ENCODE measurements at places on chromosomes 3 and 15.

GRCh38 chr15:97706059-97706458 is 254.4 kb upstream of the ARRDC4 start:
- DNase-seq, result no peak

GRCh38 chr15:89002281-89002761 is 85.9 kb upstream of the ABHD2 start:
- no peak for DNase-seq

DNA sequence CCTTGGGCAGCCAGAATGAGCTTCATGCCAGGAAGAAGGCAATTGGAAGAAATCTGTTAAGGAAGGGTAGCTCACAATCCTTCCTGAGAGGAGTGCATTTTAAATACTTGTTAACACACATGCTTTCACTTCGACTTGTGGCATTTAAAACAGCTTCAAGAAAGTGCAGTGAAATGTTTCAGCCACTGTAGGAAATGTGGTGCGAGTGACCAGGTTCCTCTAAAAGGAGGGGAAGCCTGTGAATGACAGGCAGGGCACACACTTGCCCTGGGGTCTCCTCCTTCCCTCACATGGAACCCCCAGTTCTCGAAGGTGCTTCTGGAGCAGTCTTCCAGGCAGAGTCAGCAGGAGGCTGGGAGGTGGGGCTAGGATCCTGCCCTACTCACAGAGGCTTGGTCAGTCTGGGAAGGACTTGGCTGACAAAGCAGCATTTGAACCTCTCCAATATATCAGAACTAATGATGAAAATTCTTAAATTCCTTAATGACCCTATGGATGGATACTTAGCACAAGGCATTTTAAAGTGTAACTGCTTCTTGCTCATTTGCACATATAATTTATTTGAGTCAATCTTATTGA is 358.6 kb downstream of the CHST2 start:
- DNase-seq, result no peak

DNA sequence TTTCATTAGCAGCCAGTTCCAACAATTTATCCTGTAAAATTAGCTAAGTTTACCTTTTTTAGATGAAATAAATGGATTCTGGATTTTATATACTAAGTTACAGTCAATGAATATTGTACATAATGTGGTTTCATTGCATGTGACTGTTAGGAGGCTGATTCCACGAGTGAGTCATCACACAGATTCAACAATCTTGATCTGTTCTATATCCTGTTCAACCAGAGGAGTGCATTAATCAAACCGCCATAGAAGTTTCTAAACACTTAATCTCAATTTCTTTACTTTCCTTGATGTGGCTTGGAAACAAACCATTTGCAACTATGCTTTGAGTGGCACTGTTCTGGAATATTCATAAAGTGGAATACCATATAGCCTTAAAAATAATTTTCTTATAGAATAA is 15.3 kb downstream of the DNAJC13 start:
- no peak for DNase-seq

DNA sequence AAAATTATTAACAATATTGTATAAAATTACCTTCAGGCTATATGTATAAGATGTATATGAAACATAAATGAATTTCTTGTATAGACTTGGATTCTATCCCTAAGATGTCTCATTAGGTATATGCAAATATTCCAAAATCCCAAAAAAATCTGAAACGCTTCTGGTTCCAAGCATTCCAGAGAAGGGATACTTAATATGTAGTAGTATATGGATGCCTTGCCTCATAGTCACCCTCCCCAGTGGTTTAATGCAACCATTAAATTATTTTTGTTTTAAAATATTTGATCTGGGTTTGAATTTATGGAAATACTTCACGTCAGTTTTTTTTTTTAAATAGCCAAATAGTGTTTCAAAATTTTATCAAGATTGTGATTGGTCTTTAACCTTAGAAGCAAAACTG is 27.2 kb downstream of the PLCL2 start:
- no peak for DNase-seq

GRCh38 chr3:63961891-63962290 is 49.7 kb upstream of the SCAANT1 start:
- DNase-seq, result no peak

GRCh38 chr15:57594479-57594878 is 2.8 kb downstream of the MYZAP start:
- no peak for DNase-seq

GRCh38 chr3:123332124-123332641 is 116.7 kb downstream of the ADCY5 start:
- no peak for DNase-seq

- no peak for DNase-seq
Observed at GRCh38 chr3:147412917-147413685, 3.9 kb downstream of the ZIC1 start.

DNA sequence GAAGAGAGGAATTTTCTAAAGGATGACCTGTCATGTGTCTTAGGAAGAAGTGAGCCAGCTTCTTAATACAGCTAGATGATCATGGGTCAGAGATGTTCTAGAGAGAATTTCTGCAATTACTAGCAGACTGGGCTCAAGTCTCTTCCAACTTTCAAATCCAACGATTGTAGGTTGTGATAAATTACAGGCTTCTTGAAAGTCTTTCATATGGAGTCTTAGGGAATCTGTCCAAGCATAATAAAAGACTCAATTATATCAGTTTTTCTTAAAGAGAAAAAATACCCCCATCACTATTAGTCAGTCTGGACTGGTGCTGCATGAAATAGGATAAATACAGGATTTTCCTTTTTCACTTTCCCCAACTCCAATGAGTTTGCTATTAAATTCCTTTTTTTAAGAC is 59.1 kb downstream of the DRD3 start:
- DNase-seq, result no peak

- no peak for DNase-seq
Observed at GRCh38 chr3:80014576-80014975, 246.8 kb upstream of the ROBO1 start.

GRCh38 chr3:32379831-32380500 is 11.7 kb upstream of the CMTM7 start:
- no peak for DNase-seq

DNA sequence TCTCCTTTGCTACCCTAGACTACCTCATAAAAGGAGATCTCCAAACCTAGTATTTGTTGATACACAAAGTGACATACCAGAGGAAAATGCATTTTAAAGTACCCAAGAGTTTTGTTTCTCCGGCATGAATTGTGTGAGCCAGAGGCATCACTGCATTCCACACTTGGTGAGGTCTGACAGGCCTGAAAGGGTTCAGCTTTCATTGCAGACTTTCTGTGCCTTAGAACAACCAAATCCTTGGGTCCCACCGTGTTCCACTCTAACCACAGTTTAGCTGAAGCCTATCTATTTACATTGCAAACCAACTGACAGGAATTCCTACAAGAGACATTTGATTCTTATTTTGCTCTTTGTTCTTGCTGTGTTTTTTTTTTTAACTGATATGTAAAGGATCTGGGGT is 21.0 kb upstream of the EID1 start:
- no peak for DNase-seq

DNA sequence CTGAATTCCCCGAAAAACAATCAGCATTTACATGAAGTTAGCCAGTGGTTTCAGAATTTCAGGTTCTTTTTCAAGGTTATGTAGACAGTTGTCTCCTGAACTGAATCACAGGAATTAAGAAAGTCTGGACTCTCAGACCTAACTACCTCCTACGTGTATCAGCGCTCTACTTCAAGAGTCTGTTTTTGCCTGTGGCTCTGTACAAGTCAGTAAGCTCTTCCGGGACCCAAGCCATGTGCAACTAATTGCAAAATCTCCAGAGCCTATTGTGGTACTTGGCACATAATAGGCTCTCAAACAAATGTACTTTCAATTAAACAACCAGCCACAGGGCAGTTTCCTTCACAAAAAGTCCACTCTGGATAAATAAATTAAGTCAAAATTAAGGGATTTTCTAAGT is 414.2 kb downstream of the PDCD6IP start:
- no peak for DNase-seq

GRCh38 chr3:135081451-135081850 is 286.4 kb downstream of the EPHB1 start:
- no peak for DNase-seq

DNA sequence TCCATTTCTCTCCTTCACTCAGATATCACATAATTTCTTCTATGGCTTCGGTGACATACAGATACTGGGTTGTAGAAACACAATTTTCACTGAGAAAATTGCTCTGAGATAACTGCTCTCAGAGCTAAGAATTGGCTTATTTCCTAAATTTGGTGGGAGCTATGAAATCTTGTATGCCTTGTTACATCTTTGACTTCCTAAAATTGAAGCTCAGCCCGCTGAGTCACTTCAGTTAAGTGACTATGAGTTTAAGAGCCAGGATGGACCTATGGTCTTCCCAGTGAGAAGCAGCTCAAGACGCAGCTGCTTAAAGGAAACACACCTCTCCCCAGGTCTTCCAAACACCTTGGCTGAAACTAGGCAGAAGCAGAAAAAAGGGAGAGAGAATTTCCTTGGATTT is 56.4 kb downstream of the EFHB start:
- DNase-seq, result no peak

- DNase-seq, result no peak
Observed at GRCh38 chr3:193821151-193821668, 228.2 kb downstream of the OPA1 start.

- peak; percentile 72 for DNase-seq
Observed at GRCh38 chr15:92906563-92907081, 6.5 kb downstream of the CHD2 start.

DNA sequence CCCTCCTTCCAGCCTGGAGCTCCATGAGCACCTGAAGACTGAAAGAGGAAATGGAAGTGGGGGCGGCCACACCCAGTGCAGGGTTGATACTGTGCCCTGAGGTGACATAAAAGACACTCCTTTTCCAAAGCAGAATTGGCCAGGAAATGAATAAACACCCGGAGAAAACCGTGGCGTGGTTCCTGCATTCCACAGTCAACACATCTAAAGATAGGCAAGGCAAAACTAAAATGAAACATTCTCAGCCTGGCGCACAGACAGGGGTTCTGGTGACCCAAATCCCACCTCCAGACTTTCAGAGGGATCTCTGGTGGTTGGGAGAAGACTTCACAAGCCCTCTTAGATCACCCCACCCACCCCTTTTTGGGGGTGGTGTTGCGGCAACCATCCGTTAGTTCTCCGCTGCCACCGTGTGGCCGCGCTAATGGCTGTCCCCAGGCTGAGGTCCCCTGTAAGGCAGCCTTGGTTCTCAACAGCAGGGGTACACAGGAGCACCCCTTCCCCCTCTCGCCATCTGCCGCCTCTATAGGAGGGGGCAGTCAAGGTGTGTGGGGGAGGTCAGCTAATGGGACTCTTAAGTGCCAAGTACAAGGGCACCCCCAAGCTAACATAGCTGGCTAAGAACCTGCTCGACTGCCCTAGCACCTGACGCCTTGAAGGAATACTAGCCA is 2.5 kb upstream of the MST1R start:
- DNase-seq, result peak; percentile 43

GRCh38 chr3:119841808-119842471 is 60.0 kb downstream of the NR1I2 start:
- DNase-seq, result no peak

DNA sequence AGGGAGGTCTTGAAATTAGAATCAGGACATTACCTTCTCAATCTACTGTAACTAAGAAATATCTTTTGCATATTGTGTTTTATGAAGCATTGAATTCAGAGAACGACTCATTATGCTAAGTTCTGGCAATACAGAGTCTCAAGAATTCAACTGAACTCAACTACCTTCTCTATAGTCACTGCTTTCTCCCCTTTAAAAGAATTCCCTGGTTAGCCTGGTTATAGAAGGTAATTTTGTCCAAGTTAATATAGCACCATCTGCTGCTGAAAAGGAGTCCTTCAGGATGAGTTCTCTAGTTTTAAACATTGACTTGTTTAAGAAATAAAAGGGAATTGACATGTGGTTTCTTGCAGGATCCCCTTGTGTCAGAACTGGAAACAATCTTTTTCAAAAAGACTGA is 60.2 kb downstream of the IL16 start:
- DNase-seq, result no peak

DNA sequence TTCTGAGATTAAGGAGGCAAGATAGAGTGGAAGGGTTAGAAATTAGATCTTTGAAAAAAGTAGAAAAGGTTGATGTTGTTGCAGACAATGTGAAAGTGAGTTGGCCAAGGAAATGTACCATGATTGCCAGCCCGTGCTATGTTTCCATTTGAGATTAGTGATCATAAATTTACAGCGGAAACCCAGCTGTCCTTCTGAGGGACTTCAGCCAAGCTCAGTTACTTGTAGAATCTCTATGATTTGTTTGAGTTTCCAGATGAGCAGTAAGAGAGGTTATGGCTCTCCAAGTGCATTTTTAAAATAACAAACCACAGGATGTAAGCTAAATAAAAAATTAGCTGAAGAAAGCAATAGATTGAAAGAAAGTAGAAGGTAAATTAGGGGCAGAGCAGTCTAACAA is 54.2 kb upstream of the RBMS3 start:
- DNase-seq, result no peak

DNA sequence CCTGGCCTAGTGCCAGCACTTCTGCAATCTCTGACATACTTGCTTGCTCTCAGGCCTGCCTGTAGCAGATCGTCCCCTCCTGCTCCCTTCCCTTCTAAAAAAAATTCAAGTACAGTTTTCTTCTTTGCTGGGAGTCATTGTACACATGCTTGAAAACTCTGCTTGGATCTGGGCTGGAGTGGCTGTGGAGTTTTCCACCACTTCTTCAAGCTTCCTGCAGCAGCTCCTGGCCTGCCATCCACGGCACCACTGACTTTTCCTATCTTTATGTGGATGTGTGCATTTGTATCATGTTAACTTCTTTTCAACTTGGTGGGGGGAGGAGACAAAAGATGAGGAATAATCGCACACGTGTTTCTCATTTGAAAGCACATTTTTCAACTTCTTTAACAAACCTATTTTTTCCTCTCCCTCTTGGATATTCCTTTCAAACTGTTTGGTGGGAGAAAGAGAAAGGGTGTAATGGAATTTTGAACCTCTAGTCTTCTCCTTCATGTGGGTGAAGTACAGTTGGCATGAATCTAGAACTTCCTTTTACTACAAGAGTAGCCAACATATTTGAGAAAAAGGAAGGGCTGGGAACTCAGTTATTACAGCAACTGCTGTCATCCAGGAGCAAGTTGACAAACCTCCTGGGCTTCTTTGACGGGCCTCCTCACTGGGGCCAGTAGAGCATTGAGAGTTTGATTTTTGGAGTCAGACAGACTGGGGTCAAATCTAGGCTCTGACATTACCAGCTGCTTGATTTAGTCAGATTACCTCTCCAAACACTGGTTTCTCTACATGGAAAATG is 61.2 kb upstream of the LRTM1 start:
- no peak for DNase-seq

DNA sequence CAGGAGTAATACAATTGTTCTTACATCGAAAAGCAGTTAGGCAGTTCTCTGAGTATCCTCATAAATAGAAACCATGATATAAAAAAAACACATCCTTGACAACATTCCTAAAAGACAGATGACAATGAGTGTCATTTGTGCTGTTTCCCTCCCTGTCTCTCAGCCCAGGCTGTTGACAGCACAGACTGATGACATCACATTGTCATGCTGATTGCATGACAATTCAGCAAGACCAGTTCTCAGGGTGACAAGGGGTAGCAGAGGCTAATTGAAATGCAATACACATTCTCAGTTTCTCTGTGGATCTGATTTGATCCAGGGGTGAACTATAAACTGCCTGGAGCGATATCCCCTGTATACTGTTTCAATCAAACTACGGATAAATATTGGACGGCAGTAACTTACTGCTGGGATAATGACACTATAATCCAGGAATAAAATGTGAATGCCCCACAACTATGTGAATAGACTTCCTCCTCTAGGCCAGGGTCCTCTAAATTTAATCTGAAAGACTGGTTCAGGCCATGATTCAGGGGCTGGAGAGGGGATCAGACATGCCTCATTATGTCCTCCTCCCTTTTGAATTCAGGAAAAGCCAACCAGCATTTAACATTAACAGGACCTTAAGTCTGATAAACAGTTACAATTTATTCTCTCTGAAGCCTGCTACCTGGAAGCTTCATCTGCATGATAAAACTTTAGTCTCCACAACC is 16.7 kb upstream of the EIF1B start:
- DNase-seq, result no peak
